EL (cell line): ENCODE measurements at places on chromosomes 12 and 14.

DNA sequence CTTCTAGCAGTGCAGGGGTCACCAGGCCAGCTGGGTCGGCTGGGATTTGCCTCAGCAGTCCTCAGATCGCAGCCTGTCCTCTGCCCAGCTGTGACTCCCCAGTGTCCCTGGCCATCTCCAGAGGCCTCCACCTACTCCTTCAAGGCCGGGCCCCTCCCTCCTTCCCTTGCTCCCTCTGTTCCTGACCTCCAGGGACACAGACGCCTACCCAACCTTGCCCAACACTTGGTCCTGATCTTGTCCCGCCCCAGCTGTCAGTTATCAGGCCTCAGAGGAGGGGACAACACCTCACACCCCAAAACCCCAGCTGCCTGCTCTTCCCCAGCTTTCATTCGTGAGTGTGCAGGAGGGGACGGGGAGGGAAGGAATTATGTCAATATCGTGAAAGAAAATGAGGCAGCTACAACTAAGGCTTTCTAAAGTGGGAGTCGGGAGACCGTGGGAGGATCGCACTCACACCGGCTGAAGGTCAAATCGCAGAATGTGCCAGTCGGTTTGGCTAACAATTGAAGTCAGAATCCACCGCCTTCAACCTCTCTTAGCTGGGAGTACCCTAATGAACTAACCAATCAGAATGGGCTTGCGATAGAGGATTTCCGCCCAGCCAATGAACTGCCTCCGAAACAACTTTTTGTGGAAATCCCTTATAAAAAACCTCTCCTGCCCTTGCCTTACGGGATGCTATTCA lies 9.4 kb upstream of the PLBD2 start:
- DNase-seq, result no peak

GRCh38 chr14:84922370-84922769 lies 607.6 kb upstream of the FLRT2 start:
- DNase-seq, result no peak

GRCh38 chr14:77457115-77457521 lies 283 bp downstream of the VIPAS39 start:
- no peak for DNase-seq

DNA sequence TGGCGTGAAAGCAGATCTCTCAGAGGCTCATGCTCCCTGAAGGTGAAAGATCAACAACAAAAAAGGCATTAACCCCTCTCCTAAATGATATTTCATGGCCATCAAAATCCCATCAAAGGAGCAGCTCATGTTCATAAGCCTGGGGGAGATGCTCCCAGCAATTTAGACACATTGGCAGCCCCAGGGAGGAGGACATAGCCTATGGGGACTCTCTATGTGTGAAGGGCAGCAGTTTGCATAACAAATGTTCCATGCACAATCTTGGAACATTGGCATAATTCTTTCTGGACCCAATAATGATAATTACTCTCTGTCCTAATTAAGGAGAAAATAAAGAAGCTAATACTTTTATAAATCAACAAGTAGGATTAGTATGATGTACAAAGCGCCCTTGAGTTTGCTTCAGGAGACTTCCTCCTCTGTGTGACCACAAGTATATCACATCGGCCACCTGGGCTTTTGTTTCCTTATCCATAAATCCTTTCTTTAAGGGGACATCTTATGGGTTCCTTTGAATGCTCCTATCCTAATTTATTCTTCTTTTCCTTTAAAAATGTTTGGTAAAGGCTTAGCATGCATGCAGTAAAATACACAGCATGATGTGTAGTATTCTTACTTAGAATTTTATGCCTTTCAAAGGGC lies 161.9 kb upstream of the PLEKHG7 start:
- DNase-seq, result no peak

DNA sequence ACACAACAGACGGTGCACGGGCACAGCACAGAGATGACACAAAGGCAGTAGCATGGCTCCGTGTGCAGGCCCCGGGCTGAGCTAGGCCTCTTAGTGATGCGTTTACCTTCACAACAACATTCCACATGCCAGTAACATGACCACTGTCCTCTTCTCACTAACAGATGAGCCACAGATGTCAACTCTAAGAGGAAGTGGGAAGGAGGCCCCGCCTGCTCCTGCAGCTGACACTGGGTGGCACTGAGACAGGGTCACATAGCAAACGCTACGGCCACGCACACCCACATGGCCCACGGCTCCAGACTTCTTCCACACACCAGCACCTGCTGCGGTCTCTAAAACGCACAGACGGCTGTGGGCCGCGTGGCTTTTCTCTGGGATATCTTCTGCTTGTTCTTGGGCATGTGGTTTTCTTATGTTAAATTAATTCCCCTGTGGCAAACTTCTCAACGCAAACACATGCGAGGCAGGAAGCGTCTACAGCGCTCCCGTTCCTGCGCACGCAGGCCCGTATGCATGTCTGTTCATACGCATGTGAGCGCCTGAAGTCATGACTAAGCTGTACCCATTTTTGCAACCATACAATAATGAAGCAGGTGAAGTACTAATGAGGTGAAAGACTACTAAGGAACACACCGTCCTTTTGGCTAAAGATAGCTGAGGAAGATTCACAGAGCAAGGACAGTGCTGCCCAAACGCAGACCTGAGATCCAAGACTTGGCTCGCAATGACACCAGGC lies 26.8 kb downstream of the AMN start:
- DNase-seq, result peak; percentile 66

GRCh38 chr12:45415393-45415817 lies 199.5 kb downstream of the ANO6 start:
- DNase-seq, result peak; percentile 100

GRCh38 chr14:61298824-61299223 lies 17.7 kb upstream of the TMEM30B start:
- DNase-seq, result no peak

DNA sequence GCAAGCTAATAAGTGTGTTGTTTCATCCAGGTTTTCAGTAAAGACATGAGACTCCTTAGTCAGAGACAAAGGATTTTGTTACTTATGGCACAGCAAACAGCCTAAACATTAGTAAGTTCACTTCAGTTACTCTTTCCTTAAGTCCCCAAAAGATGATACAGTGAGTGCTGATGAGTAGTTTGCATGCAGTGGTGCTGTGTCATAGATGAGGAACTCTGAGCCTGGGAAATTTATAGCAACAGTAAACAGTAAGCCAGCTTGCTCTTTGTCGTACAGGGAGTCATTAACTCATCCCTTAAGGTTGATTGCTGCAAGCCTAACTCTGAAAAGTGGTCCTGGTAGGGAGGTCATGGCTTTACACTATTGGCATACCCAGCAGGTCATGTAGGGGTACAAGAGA lies 208.6 kb upstream of the OR4E1 start:
- DNase-seq, result no peak

- DNase-seq, result no peak
Measured at GRCh38 chr14:101288436-101289229, 272.7 kb upstream of the DIO3 start.

- DNase-seq, result no peak
Measured at GRCh38 chr12:129886541-129886940, 17.3 kb downstream of the TMEM132D start.

- DNase-seq, result no peak
Measured at GRCh38 chr12:96314723-96315122, 85.5 kb downstream of the CDK17 start.

DNA sequence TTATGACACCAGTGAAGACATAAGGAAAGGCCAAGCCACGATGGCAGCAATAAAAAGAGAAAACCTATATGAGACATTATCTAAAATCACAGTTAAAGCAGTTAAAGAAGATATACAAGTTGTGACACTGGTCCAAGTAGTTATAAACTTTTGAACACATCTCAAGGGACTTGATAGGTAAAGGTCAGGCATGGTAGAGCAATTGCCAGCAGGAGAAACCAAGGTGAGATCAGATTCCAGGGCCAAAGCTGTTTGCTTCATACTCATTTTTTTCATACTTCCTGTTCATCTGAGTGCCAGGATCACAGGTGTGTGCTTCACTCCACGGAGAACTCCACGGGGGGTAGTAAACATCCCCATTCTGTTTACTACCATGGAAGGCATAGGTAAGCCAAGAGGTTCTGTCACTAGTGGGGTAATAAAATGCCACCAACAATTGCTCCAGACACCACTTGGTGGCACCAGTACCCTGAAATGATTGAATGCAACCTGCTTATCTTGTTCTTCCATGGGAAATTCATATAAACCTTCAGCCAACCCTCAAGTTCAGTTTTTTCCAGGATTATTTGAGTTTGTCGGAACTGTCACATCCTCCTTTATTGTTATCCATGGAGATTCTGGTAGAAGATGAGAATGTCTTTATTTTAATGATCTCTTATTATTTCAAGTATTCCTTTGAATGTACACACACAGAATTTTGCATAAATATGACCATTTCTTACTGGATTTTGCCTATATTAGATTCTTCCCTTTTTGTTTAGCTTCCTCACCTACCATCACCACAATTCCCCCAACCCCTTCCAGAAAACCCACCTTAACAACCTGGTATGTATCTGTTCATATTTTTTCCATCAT lies 59.2 kb upstream of the TSPAN8 start:
- peak; percentile 14 for DNase-seq

DNA sequence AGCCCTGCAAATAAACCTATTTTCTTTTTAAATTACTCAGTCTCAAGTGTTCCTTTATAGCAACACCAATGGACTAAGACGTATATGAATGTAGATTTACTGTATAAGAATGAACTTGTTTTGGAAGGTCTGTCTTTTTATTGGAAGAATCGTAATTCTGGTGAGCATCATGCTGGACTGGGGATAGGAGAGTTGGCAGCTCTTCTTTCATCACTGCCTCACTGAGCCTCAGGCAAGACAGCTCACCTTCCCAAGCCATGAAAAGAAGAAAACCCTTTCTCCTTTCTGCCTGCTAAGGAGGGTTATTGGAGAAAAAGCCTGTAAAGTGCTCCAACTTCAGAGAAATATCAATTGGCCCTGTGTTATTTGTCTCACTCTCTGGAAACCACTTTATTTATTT lies 9.1 kb upstream of the RNF34 start:
- no peak for DNase-seq

GRCh38 chr14:75566321-75566720 lies 12.1 kb upstream of the FLVCR2 start:
- no peak for DNase-seq

DNA sequence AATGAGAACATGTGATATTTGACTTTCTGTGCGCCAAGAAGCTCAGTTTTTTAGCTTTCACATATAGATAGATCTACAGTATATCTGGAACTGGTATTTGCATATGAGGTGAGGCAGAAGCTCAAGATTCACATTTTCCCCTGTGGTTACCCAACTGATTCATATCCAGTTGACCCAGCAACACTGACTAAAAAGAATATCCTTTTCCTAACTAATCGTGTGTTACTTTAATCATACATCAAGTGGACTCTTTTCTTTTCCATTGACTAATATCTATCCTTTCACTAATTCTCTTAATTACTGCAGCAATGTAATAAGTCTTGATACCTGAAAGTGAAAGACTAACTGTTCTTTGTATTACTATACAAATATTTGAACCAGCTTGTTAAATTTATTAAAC lies 236.1 kb downstream of the AEBP2 start:
- DNase-seq, result no peak

- no peak for DNase-seq
Measured at GRCh38 chr14:71474301-71475265, 457.6 kb upstream of the RGS6 start.

- DNase-seq, result peak; percentile 8
Measured at GRCh38 chr14:66979101-66979974, 209.9 kb upstream of the GARIN2 start.

DNA sequence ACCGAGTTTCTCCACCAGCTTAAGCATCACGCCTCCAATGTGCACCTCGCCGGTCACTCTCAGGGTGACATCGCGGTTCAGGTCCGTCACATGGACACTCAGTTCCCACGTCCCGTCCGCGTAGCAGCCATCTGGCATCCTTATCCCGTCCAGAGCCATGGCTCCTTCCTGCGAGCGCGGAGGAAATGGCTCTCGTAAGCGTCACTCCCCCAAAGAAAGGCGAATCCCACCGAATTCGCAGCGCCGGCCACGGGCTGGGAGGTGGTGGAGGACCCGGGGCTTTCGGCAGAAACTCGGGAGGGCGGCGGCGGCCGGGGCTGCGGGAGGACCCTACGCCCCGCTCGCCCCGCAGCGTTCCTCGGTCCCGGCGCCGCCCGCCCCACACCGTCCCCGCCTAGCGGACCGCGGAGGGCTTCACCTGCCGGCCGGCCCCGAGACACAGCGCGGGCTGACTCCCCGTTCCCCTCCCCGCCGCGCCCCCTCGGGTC lies 396 bp downstream of the FERMT2 start:
- peak; percentile 61 for DNase-seq

GRCh38 chr12:91854725-91855124 lies 290.9 kb downstream of the BTG1 start:
- peak; percentile 2 for DNase-seq

- no peak for DNase-seq
Measured at GRCh38 chr12:61757831-61758505, 502.2 kb upstream of the USP15 start.

DNA sequence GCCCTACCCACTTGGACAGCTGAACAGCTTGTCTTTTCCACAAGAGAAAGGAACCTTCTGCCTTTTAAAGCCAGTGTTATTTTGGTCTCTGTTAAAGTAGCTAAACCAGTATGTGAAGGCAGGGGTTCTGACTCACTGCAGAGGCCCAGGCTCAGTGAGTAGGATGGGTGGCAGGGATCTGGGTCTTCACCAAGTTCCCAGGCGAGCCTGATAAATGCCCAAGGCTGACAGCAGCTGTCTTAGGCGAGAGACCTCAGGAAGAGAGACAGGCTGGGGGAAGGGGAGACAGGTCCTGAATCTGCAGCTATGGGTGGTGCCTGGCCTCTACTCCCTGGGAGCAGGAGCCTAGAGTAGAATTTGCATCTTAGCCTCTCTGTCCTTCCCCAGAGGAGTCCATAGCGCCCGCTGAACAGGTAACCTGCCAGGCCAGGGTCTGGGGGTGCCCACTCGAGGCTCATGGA lies 18.1 kb upstream of the KIF26A start:
- DNase-seq, result no peak

- DNase-seq, result peak; percentile 46
Measured at GRCh38 chr12:123384318-123384993, 524 bp downstream of the KMT5A start.

GRCh38 chr12:92695056-92695455 lies 7.7 kb upstream of the PLEKHG7 start:
- no peak for DNase-seq

- no peak for DNase-seq
Measured at GRCh38 chr12:54384591-54385041, at the start of gene ZNF385A. TSS of gene ZNF385A (minus strand) at chr12:54384733. CDS start at chr12:54384514, 219 bp downstream.

DNA sequence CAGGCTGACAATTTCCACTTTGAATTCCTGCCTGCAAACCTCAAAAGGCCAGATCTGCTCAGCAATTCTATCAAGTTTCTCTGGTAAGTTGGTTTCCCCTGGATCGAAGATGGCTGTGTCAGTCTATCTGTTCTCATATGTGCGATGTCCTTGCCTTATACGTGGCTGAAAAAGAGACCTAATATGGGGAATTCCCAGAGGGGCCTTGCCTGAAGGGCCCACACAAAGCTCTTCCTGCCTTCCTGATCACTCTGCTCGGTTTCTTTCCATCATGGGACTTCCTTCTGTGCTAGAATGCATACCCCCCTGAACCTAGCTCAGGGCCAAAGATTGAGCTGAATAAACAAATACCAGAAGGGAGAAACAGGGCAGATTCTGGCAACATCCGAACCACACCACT lies 13.2 kb downstream of the TCL1B start:
- no peak for DNase-seq
